ENCODE measurements at places on chromosomes 2 and 18.

- no peak for DNase-seq
These were observed 170.9 kb upstream of the ZEB2 start for GRCh38 chr2:144690771-144691170.

GRCh38 chr18:51651761-51652160 lies 454.3 kb upstream of the MEX3C start:
- DNase-seq, result no peak

DNA sequence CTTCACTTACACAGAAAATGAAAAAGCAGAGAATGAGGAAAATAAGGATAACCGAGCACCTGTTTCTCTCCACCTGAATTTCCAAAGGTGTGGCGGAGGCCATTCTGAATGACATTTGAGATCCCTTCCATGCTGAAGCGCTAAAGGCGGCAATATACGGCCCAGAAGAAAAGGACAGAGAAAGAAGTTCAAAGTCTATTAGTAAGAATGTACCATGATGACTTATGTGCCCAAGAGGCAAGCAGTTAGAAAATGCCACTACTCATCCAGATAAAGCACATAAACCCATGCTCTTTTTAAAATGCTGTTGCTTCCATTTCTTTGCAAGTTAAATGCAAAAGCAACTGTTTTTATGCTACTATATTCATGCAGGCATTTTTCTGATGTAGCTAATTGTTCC lies 37.2 kb downstream of the FEZ2 start:
- DNase-seq, result no peak

DNA sequence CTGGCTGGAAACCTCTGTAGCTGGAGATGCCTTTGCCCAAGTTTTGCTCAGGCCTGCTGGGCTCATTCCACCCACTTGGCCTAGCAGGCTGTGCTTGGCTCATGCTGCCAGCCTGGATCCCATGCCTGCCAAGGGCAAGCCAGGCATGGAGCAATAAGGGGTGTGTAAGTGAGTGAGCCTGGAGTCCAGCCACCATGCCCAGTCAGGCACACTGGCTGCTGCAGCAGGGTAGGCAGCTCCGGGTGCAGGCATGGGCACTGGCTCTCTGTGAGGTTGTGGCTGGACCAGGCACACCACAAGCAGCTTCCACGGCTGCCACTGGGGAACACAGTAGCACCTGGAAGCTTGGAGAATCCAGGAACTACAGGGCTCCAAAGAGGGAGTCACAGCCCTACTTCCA lies 147.7 kb upstream of the HS6ST1 start:
- no peak for DNase-seq

DNA sequence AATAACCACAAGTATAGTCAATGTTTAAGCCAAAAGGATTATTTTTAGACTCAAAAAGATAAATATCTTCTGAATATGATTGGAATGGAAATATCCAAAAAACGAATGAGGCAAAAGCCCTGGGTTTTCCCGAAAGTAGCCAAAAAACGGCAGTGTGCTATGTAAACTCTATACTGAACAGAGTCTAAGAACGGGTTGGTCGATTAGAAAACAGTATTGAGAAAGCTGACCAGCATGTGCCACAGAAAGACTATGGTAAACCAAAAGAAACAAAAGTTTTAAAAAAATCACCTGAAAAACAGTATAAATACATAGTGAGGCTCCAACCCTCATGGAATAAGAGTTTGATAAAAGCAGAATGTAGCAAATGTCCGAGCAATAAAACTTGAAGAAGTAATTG lies 92.0 kb upstream of the DLGAP1 start:
- no peak for DNase-seq

DNA sequence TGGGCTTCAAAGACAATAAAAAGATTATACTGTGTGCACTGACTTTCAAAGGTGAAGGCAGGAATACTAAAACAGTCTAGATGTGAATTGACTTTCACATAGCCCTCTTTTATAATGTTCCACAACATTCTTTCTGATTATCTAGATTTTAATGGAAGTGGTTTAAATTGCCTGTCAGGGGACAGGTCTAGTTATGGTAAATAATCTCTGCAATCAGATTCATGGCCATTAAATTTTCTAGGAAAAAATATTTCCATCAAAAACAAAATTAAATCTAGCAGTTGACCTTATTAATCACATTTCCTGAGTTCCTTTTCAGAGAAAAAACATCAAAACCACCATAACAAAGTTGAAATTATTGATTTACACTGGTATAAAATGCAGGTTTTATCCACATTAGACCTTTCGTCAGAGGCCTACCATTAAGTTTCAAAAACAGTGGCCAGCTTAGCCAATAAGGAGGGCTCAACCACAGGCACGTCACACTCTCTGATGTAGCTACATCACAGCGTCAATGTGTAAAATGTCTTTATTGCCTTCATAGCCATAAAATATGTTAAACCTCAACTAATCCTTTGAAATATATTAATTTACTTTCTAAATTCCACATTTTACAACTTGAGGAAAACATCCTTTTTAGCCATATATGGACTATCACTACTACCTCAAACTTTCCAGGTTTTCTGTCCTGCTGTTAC lies 79.4 kb downstream of the NOL10 start:
- DNase-seq, result no peak

DNA sequence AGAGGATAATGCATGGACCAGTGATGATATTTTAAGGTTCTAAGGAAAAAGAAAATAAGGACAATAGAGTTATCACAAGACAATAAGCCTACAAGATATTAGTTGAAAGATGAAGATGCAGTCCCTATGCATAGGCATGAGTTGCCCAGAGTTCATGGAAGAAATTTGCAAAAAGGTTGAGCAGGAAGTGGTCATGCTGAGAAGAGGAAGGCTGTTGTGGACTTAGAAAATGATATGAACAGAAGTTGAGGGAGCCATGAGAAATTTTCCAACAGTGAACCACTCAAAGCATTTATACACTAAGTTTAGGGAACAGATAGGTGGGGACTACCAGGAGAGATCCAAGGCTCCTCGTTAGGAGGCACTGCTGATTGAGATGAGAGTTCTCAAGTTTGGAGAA lies 3.5 kb downstream of the OSBPL6 start:
- no peak for DNase-seq

DNA sequence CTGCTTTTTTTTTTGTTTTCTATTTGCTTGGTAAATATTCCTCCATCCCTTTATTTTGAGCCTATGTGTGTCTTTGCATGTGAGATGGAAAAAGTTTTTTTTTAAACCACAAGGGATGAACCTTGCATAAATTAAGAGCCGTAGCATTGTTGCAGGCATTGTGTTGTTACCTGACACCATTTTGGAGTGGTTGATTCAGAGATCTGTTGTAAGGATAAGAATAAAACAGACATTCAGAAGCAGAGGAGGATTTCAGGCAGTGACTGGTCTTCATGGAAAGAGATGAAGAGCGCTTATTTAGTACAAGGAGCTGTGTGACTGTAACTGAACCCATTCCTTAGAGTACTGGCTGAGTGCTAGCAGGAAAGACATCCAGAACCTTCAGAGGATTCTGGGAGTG lies 101.2 kb downstream of the LTBP1 start:
- no peak for DNase-seq

DNA sequence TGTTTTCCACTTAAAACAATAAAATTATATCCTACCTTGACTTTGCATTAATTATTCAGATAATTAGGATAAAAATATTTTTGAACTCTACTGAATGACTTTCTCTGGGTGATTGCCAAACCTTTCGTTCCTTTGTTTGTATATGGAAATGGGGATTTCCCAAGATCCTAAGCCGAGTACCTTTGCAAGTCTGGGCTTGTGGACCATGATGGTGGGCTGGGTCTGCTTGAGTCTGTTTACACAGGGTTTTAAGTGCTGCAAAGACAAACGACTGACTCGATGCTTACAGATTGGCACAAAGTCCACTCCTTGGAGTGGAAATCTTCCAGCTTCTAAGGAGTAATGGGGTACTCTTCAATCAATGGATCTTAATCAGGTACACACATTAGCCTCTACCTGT lies 659.5 kb downstream of the TSN start:
- peak; percentile 38 for DNase-seq

GRCh38 chr2:223008162-223008561 lies 43.8 kb upstream of the KCNE4 start:
- DNase-seq, result no peak

DNA sequence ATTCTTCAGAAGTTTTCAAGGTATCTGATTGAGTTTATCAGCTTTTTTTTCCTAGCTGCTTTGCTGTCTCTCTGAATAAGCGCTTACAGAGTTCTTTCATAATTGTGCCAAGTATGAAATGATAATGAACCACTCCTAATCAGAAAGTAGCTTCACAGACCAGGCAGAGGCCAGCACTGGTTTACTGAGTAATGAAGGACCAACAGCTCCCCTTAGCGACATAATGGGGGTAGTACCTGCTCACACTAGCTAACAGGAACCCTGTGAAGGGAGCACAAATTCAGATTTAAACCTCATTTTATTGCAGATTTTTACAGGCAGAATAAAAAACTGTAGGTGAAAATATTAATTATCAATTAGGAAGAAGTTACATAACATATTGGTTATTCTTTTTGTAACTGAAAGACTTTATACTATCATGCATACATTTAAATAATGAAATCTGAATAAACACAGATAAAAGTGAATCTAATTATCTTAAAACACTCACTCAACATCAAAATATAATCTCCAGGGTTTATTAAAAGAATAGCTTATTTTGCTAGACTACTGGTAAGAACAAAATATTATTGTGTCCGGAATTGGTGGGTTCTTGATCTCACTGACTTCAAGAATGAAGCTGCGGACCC lies 53.7 kb upstream of the LRRC30 start:
- DNase-seq, result no peak

- DNase-seq, result no peak
These were observed 48.8 kb downstream of the TMEM163 start for GRCh38 chr2:134669731-134670669.

GRCh38 chr18:68441241-68441640 lies 273.7 kb downstream of the TMX3 start:
- peak; percentile 16 for DNase-seq

DNA sequence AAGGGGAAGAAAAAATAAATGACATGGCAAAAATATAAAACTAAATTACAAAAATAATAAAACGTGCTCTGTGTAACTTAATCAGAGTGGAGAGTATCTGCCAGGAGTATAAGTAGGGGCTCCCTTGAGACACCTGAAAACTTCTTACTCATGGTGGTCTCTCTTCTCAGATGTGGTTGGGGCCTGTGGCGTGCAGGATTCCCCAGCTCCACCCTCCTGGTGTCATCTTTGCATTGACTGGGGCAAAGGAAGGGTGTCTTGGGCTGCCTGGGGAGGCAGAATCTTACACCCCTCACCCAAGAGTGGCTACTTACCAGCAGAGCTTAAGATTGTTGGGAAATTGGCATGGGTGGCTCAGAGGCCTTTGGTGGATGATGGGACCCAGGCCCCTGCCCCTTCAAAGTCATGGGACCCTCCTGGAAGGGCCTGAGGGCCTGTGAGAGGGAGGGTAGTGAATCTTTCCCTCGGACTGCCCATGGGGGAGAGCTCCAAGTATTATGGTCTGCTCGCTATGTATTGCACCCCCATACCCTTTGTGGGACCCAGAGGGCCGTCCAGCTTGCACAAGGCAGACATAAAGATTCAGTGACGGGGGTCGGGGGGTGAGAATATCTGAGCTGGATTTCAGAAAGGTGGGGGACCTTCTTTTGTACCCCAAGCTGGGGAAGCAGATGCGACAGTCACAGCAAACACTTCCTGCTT lies 6.9 kb upstream of the TRAF3IP1 start:
- no peak for DNase-seq

DNA sequence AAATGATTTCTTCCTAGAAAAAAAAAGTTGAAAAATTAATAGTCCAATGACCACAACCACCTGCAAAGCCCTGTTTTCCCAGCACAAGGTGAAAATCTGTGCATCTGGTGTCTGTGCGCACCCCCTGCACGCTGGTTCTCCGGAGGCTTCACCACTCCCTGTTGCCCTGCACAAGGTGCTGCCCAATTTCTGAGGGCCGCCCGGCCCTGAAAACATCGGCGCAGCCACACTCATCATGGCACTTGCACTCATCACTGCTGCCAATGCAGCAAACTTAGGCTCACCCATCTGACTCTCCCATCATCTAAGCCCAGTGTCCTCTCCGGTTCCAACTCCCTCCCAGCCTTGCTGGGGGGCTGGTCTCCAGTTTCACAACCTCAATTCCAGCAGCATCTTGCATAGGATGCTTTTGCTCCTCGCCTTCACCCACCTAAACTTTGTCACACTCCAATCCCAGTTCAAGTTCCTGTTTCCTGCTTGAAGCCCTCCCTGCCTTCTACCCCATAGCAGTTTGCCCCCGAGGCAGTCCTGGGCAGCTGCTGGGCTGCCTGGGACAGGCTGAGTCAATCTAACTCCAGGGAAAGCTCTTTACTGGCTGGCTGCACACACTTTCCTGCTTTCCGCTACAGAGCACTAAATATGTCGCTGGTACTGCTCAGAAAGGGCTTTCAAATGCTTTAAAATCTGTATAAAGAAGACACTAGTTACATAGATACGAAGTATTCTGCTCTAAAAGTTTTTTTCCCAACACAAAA lies 522.5 kb upstream of the ID2 start:
- DNase-seq, result no peak
